ENCODE measurements at places on chromosomes 11 and 22.

DNA sequence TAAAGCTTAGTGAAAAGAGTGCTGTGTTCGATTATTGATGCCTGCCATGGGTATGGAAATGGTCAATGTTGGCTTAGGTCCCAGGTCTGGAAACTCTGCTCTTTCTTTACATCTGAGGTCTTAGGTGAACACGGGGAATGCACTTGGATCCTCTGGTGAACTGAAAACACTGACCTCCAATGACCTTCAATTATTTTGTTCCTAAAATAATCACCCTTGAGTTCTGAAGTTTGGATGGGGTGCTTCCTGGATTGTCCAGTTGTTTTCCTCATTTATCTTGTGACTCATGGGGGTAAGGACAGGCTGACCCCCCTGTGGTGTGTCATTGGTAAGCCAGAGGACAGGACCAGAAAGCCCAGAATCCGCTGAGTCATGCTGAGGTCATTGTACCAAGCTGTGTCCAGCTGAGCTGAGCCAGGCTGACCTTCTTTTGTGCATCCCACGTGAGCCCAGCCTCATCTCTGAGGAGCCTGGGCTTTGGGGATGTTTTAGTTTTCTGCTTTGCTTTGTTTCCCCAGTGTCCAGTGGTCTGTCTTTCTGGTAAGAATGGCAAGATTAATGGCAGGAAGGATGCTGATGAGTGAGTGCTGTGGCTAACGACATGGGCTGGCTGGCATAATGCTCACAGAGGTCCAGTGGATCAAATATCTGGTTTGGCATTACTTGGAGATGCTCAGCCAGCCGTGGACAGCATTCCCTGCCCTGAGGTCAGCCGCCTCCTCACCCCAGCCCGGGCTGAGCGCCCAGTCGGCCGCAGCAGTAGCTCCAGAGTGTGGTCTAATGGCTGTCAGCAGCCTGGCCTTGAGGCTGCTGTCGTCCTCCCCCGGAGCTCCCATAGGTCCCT is 35.6 kb downstream of the AMPD3 start:
- no peaks in the 10 kb centered on the region for H3K27me3 ChIP-seq
- H3K36me3 ChIP-seq: no peaks in the 10 kb centered on the region
- H3K27ac ChIP-seq: no peak overlapping the region
- H3K4me1 ChIP-seq: no peaks in the 10 kb centered on the region
- DNase-seq: peak; percentile 79

DNA sequence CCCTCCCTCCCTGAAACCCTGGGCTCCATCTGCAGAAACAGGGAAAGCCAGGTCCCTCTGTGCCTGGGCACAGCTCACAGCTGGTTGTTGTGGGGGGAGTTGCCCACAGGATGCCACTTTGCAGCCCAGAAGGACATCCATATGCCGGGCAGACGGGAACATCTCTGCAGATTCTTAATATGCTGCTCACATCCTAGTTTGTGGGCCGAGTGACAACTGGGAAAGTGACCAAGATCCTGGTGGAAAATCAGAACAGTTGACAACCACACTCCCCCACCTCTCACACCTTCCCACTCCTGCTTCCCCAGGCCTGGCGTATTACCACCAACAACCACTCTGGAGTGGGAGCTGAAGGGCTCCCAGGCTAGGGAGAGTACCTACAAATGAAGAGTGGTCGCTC is 7.3 kb upstream of the SCGB1A1 start:
- H3K27ac ChIP-seq: no peak overlapping the region
- H3K4me1 ChIP-seq: no peaks in the 10 kb centered on the region
- DNase-seq: no peak
- no peaks in the 10 kb centered on the region for H3K27me3 ChIP-seq

DNA sequence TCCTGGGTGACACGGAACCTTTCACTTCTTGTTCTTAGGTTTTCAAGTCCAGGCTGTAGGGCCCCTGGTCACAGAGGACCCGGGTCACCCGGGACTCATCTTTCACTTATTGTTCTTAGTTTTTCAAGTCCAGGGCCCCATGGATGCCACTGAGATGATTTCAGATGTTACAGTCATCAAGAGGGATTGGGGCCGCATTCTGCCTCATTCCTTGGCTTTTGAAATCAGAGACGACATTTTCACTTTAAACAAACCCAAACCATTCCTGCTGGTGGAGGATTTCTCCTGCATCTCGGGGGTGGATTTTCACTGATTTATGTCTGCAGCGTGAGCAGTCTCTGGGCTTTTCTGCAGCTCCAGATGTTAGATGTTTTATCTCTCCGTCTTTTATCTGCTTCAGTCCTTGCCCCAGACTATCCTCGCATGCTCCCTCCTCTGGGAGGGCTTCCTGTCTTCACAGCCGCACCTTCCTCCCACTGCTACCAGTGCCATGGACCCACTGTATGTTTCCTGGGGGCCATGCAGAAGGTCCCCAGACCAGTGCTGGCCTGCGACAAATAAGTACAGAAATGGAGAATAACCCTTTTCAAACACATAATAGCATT is 27.4 kb downstream of the FBLN1 start:
- no peak overlapping the region for H3K27ac ChIP-seq

DNA sequence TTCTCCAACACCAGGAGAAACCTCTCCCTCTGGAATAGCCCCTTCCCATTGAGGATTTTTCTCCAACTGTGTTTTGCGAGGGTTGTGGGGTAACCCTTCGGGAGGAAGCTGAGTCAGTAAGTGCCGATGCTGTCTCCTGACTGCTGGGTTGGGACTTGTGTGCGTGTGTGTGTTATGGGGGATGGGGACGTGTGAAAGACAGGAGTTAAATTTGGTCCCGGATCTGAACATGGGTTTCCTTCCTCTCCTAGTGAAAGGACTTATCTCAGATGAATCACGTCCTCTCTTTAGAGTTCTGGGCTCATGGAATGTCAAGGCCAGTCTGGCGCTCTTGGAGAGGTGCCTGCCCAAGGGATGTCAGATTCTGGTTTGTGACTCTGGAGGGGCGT is 33.3 kb downstream of the KIAA1671 start:
- H3K27ac ChIP-seq: no peak overlapping the region
- H3K4me3 ChIP-seq: no peak overlapping the region
- H3K36me3 ChIP-seq: no peaks in the 10 kb centered on the region
- H3K4me1 ChIP-seq: peaks cover 8% of the 10 kb centered on the region
